Endothelial cell (in vitro differentiated cells): ENCODE measurements at places on chromosomes 11 and 22.

DNA sequence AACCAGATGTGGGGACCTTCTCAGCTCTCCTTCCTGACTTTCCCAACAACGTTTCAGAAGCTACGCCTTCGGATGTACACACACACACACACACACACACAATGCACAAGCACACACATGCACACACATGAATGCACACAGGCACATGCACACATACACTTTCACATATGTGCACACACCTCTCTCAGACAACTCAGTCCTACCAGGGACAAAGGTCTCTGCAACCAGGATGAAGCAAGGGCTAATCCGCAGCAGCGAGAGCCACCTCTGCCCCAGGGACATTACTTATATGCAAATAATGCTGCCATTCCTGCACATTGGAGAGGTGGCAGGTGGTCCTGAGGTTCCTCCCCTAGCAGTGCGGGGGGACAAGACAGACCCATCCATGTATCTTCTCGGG, 27.4 kb upstream of the LINC01488 start:
- peaks cover 8% of the 10 kb centered on the region for H3K27me3 ChIP-seq
- no peak for DNase-seq
- no peak overlapping the region for H3K27ac ChIP-seq

- H3K27me3 ChIP-seq: peaks cover 11% of the 10 kb centered on the region
- peaks cover 67% of the 10 kb centered on the region for H3K4me1 ChIP-seq
- peak overlapping the region; percentile 34 for H3K27ac ChIP-seq
- DNase-seq: no peak
These were observed 72.2 kb downstream of the TSPAN18 start for GRCh38 chr11:44799012-44799411.

DNA sequence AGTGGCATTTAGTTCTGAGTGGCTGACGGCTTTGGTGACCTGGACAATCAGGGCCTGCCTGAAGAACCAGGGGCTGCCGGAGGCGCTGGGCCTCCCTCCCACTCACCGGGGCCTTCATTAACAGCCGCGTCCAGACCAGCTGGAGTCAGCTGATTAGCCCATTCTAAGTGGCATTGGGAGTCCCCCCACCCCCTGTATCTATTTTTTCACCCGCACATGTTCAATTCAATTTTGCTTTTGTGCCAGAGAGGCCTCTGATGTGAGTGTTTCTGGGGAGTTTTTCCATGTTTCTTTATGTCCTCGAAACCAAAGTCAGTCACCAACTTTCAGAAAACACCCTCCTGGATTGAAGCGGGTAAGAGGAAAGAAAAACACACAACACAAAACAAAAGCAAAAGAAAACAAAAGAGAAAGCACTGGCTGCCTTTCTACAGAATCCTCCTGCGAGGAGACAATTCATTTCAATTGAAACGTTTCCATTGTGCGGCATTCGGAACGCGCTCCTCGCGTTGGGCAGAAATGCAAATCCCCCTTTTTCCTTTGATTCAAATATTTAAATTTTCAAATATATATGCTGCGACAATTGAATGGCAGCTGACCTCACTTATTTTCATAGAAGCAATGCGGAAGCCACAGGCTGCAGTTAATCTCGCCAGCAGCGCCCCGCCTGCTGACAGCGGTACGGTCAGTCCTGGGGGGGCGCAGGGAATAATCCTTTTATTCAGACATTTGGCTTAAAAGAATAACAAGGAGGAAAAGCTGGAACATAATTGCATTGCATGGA, 17.7 kb downstream of the CDKN1C start:
- H3K36me3 ChIP-seq: no peaks in the 10 kb centered on the region
- H3K27ac ChIP-seq: no peak overlapping the region
- DNase-seq: no peak
- peaks cover 10% of the 10 kb centered on the region for H3K27me3 ChIP-seq
- peaks cover 9% of the 10 kb centered on the region for H3K4me1 ChIP-seq

GRCh38 chr11:85827748-85828639, 17.1 kb upstream of the SYTL2 start:
- no peaks in the 10 kb centered on the region for H3K36me3 ChIP-seq
- H3K4me1 ChIP-seq: peaks cover 12% of the 10 kb centered on the region
- DNase-seq: no peak

GRCh38 chr22:44541671-44542319, 43.8 kb upstream of the RTL6 start:
- peaks cover 6% of the 10 kb centered on the region for H3K27me3 ChIP-seq
- no peaks in the 10 kb centered on the region for H3K36me3 ChIP-seq
- no peak overlapping the region for H3K27ac ChIP-seq
- H3K4me1 ChIP-seq: no peaks in the 10 kb centered on the region
- H3K4me3 ChIP-seq: no peak overlapping the region
- no peak for DNase-seq

DNA sequence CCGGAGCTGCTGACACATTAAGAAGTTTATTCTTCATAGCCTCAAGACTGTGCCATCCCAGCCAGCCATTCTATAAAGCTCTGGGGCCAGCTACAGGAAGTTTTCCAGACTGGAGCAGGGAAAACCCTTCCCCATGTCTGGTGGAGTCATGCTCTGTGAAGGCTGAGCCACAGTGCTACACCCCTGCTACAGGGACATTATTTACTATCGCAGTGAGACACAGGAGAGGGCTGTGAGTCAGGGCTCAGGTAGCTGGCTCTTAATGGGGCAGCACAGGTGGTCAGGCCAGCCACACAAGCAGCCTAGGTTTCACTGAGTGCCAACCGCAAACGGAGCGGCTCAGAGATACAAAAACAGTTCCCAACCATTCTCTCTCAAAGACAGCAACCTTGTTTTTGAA, 12.1 kb downstream of the HPS4 start:
- DNase-seq: no peak
- no peaks in the 10 kb centered on the region for H3K27me3 ChIP-seq

DNA sequence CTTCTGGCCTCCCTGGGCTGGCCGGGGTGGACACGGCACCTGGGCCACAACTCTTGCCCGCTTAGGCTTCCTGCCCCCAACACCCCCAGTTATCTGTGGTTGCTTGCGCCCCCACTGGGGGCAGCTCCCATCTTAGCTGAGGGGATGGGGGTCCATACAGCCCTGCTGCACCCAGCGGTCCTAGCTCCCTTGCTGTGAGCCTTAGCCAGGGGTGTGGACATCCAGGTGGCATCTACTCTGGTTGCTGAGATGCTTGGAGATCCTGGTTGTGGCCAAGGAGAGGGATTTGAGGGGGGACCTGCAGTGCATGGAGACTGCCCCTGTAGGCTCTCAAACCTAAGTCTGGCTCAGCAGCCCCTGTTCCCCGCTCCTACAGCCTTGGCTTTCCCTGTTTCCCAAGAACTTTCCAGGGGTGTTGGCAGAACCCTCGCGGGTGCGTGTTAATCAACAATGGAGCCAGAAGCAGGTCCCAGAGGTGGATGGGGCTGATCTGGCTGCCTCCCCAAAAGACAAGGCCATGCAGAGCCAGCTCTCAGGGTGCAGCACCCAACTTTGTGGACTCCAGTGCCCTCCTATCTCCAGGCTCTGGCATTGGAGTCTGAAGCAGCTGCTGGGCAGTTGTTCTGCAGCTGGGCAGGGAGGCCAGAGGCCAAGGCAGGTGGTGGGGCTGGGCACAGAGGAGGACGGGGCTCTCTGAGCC, 3.3 kb downstream of the KCNQ1 start:
- peaks cover 14% of the 10 kb centered on the region for H3K27me3 ChIP-seq
- H3K27ac ChIP-seq: no peak overlapping the region
- no peak for DNase-seq
- H3K36me3 ChIP-seq: no peaks in the 10 kb centered on the region
- H3K4me3 ChIP-seq: no peak overlapping the region
- H3K4me1 ChIP-seq: peaks cover 16% of the 10 kb centered on the region

GRCh38 chr22:25081409-25081824, 118.2 kb upstream of the CRYBB3 start:
- H3K4me1 ChIP-seq: peaks cover 17% of the 10 kb centered on the region
- DNase-seq: peak; percentile 63
- no peak overlapping the region for H3K27ac ChIP-seq
- no peak overlapping the region for H3K4me3 ChIP-seq
- H3K36me3 ChIP-seq: no peaks in the 10 kb centered on the region
- H3K27me3 ChIP-seq: peaks cover 3% of the 10 kb centered on the region
